Testis (tissue), 5 donors: ENCODE measurements at places on chromosomes 5 and 9.

- DNase-seq = no peak
These were observed 64.6 kb upstream of the PLPP1 start for GRCh38 chr5:55599148-55600050.

GRCh38 chr5:36744773-36745589 is 131.6 kb upstream of the NIPBL start:
- DNase-seq = peak; percentile 70

DNA sequence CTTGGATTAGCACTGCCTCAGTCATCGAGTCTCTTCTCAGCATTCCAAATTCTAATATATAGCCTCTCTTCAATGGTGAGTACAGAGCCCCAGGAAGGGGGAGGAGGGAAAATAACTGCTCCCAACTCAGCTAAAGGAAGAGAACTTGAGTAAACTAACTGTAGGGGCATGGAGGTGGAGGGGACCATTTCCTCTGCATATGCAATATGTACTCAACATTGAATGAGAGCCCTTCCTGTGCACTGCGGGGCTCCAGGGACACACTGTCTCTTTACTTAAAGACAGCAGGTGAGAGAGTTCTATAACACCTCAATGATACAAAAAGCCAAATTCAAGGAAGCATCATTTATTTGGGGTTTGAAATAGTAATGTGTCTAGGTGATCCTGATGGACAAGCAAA is 75.1 kb downstream of the GNAQ start:
- no peak for DNase-seq

DNA sequence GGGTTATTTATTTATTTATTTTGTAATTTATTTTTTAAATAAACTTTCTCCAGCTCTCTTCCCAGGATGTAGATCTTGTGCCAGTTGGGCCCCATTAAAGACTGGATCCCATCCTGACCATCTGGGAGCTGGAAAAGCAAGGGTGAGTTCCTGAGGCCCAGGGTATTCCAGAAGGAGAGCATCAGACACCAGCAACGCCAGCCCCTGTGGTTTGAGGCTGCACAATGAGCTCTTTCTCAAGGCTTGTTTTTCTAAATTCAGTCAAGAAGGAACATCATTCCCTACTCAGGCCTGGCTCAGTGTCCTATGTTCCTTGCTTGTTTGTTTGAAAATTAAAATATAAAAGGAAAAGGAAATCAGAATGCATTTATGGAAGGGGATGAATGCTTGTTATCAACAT is 313.3 kb downstream of the EBF1 start:
- peak; percentile 24 for DNase-seq

DNA sequence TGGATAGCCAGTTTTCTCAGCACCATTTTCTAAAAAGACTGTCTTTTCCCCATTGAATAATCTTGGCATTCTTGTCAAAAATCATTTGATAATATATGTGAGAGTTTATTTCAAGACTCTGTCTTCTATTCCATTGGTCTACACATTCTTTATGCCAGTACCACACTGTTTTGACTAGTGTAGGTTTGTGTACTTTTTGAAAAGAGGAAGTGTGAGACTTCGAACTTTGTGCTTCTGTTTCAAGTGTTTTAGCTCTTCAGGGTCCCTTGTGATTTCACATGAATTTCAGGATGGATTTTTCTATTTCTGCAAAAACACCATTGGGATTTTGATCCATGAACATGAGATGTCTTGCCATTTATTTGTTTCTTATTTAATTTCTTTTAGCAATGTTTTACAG is 78.5 kb upstream of the ALDH1A1 start:
- DNase-seq = no peak

- no peak for DNase-seq
These were observed 96.1 kb downstream of the PAX5 start for GRCh38 chr9:36937951-36938350.

DNA sequence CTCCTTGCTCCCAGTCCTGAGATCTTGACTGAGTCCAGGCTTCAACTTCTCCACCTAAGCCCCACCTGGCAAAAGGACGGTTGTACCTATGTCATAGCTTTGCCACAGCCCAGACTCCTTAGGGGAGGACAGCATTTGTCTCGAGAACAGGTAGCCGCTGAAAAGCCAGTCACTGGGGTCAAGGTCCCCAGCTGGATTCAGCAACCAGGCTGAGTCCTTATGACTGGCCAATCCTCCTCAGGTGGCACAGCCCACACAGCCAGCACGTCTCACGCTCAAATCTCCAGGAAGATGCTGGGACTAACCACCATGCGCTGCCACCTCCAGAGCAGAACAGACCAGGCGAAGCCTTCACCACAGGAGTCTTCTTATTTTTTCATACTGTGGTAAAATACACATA is 27.9 kb upstream of the SMU1 start:
- no peak for DNase-seq

GRCh38 chr9:21016701-21017491 is 14.5 kb downstream of the HACD4 start:
- DNase-seq = no peak

DNA sequence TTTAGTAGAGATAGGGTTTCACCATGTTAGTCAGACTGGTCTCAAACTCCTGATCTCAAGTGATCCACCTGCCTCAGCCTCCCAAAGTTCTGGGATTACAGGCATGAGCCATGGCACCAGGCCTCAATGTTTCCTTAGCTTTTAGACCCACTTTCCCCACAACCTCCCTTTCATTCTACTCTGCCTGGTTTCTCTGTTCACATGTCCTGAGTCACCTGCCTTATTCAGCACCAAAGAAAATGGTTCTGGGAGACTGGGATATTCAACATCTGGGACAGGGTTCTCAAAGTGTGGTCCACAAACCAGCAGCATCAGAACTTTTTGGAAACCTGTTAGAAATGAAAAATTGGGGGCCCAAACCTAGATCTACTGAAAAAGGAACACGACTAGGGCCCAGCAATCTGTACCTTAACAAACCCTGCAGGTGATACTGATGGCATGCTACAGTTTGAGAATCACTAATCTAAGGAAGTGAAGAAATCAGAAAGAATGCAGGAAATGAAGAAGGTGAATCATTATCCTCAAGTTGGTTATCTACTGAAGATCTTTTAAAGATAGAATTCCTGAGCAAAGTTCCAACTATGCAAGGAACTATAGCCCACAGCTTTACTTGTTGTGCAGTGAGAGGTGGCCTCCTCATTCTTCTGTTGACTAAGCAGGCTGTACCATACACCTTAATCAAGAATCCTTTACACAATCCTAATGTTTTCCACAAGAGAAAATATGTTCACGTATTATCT is 51.8 kb upstream of the CTNNAL1 start:
- no peak for DNase-seq

DNA sequence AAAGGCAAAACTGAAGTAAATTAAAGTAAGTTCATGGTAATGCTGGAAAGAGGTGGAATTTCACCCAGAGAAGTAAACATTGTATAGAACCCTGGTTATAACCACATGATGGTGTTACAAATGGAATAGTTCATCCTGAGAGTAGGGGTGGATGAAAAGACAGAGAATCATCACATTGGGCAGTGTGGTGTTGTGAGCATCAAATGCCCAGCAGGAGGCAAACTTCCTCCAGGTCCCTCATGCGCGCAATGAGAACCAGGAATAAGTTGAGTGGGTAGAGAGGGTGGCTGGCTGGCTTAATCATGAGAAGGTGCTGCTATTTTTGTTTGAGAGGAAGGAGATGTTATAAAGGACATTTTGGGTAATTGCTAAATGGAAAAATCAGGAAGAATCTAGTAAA is 163.3 kb upstream of the HMHB1 start:
- DNase-seq = peak; percentile 18

- DNase-seq = no peak
These were observed 146.4 kb upstream of the MAP3K1 start for GRCh38 chr5:56668996-56669395.

DNA sequence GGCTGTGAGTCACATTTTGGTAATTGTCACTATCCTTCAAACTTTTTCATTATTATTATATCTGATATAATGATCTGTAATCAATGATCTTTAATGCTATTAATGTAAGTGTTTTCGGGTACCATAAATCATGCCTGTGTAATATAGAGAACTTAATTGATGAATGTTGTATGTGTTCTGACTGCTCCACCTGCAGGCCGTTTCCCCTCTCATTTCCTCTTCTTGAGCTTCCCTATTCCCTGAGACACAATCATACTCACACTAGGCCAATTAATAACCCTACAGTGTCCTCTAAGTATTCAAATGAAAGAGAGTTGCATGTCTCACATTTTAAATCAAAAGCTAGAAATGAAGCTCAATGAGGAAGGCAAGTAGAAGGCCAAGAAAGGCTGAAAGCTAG is 420.9 kb upstream of the SGCD start:
- no peak for DNase-seq

DNA sequence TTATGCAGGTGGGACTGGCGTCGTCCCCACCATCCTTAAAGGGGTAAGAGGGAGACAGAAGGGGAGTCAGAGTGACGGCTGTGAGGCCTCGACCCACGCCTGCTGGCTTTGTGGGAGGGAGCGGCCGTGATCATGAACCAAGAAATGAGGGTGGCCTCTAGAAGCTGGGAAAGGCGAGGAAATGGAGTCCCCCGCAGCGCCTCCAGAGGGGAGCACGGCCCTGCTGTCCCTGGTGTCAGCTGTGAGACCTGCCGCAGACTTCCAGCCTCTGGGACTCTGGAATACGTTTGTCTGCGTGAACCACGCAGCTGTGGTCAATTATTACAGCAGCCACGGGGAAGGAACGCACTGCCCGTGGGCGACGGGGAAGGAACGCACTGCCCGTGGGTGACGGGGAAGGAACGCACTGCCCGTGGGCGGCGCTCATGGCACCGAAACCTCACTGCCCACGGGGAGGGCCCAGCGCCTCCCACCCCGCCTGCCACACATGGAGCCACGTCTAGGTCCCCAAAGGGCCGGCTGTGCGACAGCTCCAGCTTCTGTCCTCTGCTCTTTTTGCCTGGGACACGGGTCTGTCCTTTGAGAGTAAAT is 108.8 kb upstream of the RAPGEF1 start:
- DNase-seq = no peak

DNA sequence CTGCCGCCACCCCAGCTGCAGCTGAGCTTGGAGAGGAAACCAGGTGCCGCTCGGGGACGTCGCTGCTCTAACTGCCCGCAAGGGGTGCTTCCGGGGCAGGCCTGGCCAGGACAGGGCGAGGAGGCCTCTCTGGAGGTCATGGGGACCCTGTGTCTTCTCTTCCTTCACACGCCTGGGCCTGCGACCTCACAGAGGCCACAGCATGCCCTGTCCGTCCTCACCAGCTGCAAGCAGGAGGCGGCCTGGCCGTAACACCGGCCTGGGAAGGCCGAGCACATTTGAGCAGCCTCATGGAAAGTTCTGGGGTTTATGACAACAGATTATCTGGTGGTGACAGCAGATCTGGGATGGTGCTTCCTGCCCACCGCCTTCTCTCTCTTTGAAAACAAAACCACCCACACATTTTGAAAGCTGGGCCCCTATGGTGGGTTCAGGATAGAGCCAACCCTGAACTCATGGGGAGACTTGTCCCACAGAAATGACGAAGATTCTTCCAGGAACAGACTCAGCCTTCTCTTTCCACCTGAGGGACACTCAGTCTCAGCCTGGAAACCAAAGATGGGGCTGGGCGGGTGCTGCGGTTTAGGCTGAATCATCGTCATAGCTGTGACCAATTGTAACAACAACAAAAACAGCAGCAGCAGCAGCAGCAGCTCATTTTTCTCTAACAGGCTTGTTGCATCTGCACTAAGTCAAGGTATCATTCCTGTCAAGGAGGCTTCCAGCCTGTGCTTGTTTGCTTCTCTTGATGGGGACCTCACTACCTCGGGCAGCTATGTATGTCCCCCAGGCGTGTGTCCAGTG is 99.6 kb upstream of the RAPGEF1 start:
- no peak for DNase-seq

GRCh38 chr5:32476891-32477290 is 32.4 kb upstream of the ZFR start:
- no peak for DNase-seq

GRCh38 chr5:64312491-64312890 is 146.8 kb downstream of the RNF180 start:
- no peak for DNase-seq

- no peak for DNase-seq
These were observed 629.0 kb upstream of the SEMA6A start for GRCh38 chr5:117203584-117203983.

DNA sequence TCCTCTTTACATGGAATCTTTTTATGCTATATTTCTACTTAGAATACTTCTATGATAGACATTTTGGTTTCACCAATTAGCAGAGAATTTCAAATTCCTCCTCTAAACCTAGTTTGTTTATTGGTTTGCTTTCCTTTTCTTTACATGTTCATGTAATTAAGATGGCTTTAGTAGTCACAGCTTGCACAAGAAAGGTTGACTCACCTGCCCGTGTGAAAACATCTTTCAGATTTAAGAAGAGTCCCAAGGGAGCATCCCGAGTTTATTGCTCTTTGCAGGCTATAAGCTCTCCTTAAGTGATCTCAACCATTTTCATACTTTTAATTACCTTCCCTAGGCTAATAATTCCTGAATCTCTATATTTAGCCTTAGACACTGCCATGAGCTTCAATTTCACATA is 28.9 kb downstream of the TYRP1 start:
- DNase-seq = no peak

GRCh38 chr9:125558453-125559092 is 148.4 kb downstream of the MAPKAP1 start:
- peak; percentile 73 for DNase-seq

GRCh38 chr5:113641715-113642114 is 128.2 kb downstream of the YTHDC2 start:
- no peak for DNase-seq
